D341Med (cell line): ENCODE measurements at places on chromosomes 3 and 15.

DNA sequence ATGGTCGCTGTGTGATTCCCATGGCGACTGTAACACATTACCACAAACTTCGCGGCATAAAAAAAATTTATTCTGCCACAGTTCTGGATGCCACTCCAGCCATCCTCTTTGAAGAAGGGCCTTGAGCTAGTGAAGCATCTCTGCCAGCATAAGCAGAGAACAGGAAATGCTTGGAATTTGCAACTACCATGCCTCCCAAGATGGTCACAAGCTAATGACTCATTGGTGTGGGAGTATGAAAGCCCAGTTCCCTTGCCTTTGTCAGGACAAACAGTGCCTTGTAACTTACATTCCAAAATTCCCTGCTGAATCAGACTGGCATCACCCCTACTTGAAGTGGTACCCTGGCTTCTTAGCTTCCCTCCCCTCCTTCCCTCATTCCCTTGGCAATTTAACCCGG, 129.7 kb downstream of the PROS1 start:
- no peak for DNase-seq

DNA sequence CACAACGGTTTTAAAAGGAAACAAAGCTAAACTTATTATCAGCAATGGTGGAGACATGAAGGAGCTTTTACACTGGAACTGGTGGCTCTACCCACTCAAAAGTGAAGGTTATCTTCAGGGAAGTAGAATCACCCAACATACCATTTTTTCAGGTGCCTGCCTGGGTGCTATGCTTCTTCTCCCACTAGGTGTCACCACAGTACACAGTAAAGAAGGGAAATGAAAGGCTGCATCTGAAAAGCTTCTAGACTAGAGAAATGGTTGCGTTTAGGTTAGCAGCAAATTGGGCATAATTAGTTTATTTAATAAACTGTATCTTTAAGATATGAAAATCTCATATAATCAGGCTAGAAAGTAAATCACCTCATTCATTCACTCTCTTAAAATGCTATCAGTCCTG, 47.0 kb upstream of the SELENOK start:
- DNase-seq = peak; percentile 55

- DNase-seq = no peak
These were observed 38.5 kb upstream of the SPTSSB start for GRCh38 chr3:161409858-161410257.

GRCh38 chr15:57228395-57228794, 147.9 kb upstream of the CGNL1 start:
- no peak for DNase-seq

DNA sequence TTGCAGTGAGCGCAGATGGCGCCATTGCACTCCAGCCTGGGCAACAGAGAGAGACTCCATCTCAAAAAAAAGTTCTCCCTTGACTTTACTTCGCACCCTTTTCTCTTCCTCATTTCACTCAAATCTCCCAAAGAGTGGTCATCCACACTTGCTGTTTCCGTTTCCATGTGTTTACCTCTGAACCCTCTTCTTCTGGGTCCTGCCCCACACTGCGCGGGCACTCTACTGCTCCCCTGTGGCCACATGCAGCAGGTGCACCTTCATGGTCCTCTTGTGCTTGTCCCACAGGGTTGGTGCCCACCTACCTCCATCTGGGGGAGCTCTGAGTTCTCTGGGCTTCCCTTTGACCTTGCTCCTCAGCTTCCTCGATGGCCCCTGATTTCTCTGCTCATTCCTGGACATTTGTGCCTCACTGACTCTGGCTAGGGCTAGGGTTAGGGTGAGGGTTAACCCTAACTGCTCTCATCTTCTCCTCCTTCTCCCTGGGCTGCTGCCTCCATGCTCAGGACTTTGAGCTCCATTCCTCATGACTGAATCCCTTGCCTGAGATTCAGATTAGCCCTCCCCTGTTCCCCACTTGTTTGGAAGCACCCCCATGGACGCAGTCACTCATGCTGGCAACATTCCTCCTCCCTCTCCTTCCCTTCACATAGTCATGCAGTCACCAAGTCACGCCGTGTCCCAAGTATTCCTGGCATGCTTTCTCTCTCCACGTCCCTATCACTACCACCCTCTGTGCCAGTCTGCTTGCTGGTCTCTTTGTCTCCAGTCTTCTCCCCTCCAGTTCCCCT, 26.6 kb upstream of the KY start:
- no peak for DNase-seq

GRCh38 chr15:70501121-70501727, 262.1 kb downstream of the UACA start:
- DNase-seq = no peak

DNA sequence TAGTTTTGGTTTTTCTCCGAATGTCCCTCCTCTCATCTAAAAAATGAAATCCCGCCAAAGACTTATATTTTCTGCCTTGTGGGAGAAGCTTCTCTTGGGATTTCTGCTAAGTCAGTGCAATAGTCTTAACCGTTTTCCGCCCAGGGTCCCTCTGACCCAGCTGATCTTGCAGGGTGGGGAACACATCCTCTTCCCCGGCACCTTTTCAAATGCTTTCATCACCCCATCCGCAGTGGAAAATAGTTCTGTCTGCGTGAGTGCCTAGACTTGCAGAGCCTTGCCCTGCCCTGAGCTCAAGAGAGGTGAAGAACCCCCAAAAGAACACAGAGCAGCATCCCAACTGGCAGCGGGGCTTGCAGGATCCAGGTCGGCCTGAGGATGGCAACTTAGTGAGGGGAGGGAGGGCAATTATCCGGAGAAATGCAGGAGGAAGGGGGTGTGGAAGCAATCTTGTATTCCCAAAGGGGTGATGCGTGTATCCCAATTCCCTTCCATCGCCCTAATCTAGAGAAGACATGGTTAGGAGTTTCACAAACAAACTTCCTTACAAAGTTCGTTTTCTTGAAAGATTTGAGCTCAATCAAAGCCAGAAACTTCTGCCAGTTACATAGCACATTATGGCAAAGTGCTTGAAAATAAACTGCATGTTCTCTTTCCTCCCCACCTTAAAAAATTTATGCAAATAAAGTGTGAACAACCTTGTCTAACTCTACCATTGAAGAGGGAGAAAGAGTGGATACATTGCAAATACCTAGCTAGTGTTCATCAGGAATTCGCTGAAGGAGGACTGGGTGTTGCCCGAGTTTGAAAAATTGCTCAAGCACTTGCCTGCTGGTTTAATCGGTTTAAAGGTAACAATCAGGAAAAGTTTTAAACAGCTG, 79.9 kb downstream of the NR2F2 start:
- no peak for DNase-seq

DNA sequence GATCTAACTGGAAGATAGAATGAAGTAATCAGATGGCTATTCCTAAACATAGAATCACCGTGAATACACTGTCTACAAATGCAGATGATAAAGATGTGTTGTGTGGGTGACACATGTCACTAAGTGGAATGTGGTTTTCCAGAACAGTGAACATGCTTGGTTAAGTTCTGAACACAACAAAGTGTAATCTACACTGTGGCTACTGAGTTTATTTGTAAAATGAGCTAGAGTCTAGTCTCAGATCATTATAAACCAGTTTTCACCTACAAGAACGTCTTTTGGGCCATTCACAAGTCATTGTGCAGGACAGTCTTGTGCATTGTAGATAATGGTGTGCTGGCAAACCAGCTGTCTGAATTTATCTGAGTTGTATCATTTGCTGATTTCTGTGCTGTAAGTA, 35.3 kb downstream of the OXNAD1 start:
- DNase-seq = no peak

DNA sequence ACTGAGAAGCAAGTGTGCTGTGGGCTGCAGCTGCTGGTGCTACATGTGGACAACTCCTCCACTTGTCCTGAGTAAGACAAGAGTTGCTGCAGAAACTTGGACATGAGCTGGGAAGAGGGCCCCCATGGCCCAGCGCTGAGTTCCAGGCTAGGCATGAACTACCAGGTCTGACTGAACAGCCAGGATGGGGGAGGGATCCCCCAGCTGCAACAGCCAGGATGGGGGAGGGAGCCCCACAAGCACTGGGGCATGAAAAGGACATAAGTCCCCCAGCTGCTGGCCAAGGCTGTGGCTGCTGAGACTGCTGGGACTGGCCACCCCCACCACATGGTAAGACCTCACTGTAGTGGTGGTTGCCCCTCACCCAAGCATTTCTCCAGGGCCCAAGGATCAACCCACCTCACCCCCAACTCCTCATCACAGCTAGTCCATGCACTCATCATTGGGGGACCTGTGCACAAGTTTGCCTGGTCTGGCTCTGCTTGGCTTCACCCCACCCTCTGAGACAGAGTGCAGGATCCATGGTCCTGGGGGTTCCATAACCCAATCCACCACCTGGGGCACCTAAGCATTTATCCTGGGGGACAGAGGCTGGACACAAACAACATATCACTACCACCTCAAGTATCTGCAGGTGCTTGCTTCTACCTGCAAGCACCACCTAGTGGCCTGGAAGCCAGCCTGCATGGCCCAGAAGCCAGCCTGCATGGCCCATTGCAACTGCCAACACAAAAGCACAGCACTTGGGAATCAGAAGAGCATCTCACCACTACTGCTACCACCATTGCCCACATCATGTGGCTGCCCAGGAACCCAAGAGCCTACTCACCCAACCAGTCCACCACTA, 84.5 kb upstream of the STT3B start:
- DNase-seq = peak; percentile 44

GRCh38 chr3:4979428-4980228, at the start of gene BHLHE40:
Gene BHLHE40, plus strand, starts transcription at chr3:4979437. Its CDS starts 282 bp downstream, at chr3:4979719.
- DNase-seq = peak; percentile 69

DNA sequence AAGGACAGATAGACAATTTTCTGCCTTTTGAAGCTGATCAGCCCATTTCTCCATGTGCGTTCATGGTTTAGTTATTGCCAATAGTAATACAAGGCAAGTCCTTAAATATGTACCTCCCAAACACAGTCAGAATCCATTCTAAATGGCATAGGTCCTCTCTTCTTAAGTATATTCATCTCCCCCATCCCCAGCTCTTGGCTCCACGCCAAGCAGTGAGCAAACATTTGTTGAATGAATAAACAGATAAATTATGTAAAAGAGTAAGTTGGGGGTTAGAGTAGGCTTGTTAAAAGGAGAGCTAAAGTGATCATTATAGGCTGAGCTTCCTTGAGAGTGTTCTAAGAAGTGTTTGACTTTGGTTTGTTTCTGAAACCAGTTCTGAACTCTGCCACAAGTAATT, 241.3 kb downstream of the ITPR1 start:
- no peak for DNase-seq

- DNase-seq = no peak
These were observed 480.0 kb upstream of the ROBO1 start for GRCh38 chr3:80247766-80248165.

DNA sequence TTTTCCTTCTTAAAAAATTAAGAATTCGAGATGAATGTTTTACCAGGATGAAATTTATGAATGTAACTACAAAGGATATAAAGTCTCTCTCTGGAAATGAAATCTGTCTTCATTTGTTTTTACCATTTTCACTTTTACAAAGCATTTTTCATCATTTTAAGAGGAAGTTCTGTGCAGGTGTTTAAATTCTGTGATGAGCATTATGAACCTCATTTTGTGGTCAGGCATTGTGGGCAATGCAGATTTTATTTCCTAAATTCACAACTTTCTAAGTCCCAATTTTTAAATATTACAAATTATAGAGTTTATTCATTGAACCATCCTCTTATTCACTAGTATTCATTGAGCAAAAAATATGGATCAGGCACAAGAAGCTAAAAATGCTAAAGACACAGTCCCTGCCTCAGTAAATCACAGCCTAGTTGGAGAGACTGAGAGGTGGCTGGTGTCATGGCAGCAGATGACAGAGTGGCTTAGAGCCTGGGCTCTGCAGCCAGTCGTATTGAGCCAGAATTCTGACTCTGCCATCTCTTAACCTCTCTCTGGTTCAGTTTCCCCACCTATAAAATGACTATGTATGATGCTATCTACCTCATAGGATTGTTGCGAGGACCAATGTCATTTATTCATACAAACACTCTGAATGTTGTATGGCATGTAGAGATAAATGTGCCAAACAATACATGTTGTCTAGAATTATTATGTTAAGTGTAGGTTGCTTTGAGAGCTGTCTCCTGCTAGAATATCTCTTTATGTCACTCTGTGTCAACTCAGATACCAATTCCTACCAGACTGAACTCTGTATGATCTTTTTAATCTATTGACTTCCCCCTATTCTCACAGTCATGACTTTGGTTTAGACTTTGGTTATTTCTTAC, 7.5 kb upstream of the TGFBR2 start:
- no peak for DNase-seq

GRCh38 chr15:57735891-57736290, 29.4 kb downstream of the POLR2M start:
- no peak for DNase-seq

DNA sequence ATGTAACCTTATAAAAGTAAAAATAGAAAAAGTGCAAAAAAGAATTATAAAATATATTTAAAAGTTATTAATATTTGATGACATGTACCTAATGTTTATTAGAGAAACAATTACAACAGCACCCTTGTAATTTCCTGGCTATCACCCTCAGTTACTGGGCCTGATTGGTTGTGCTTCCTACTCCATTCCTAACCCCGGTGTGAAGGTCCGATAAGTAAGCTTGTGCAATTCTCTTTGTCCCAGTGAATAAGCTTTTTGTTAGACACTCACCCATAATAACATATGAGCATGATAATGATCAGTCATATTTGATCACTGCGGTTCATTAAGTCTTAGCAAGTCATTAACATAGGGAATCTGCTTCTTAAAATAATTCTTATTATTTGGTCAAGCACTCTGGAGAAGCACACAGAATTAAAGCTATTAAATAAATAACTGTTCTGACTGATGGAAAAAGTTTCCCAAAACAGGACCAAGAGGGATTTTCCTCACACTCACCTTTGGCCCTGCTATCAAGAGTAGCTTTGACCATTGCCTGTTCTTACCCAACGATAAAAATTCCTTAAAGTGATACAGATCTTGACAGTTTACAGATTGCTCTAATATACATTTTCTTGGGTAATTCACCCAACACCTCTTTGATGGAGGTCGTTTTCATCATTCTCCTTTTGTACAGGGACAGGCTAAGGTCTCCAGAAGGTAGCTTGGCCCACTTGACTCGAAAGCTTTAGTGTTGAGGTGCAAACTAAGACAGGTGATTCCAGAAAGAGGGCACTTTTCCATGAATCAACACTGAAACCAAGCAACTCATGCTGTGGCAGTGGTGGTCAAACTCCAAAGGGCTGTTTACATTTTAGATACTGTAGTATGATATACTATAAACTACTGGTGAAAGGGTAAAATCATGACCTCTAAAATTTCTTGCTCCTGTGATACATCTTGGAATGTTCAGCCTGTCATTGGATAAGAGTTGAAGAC, 543.0 kb upstream of the KCNMB2 start:
- DNase-seq = no peak

- DNase-seq = no peak
These were observed 60.4 kb upstream of the CDIN1 start for GRCh38 chr15:36519067-36519466.

- no peak for DNase-seq
These were observed 100.6 kb downstream of the TOP2B start for GRCh38 chr3:25564075-25564474.

GRCh38 chr3:171257251-171258203, 202.7 kb downstream of the TNIK start:
- no peak for DNase-seq

DNA sequence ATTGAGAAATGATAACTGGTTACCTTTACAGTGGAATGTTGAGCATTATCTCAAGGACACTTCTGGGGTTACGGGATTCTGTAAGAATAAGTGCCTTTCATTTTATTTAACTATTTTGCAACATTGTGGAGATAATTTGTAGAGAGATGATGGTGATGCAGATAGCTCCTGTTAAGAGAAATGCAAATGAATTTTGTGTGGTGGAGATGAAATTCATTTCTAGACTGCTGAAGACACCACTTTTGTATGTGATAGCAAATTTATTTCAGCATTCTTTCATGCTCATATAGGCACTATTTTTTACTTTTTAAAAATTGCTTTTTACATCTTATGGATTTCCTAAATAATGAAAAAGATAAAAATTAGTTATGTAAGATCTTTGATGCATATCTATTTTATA, 463.3 kb upstream of the CBLB start:
- DNase-seq = no peak
